ENCODE measurements at places on chromosomes 12 and 14.

DNA sequence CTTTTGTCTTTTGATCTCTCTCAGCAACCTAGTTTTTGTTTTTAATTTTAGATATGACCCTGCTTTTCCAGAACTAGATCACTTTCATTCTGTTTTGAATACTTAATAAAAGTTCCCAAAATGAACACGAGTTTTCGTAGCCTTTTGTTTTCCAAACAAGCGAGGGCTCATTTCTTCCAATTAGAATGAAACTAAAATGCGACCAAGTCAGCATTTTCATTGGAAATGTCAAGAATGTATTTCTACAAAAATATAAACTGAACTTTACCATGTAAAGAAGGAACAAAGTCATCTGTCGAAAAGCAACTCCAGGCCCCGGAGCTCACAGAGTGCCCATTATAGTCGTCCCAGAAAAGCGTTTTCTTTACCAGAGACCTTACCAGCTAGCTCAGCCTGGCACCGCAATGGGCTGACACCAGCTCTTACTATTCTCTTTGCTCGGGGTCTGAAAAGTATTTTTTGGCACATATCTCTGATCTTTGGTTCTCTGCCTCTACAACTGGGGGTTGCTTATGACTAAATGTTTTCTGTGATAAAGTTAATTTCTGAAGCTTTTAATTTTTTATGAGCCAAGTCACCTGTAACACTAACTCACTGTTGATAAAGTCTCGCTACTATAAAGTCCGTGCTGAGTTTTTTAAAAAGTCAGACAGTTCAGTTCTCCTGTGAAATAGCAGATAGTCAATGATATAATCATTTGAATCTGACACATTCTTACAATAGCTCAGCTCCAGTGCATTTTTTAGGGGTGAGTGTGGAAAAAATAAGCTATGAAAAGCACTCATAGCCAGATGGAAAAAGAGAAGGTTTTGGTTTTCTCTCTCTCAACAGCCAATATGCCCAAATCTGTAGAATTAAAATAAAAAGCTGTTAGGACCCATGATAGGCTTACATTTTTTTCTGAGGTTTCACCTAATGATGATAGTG is 43.4 kb downstream of the SAMD4A start:
- DNase-seq = no peak

DNA sequence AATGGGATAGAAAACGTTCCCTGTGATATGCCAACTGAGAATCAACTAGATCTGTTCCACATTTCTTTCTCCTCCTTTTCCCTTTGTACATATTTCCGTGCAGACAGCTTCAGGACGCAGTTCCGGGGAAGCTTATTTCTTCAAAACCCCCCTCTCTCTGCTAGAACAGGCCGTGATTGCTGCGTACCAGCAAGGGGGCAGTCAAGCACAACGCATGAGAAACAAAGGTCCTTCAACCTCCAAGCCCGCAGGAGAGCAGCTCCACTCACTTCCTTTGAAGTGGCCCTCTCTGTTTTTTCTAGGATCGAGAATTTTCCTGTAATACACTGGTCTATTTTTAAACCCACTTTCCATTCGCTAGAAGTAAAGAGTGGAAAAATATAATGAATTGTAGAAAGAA is 80.8 kb downstream of the ZNF664 start:
- DNase-seq = peak; percentile 67

GRCh38 chr14:103716091-103716801 is 636 bp downstream of the ZFYVE21 start:
- DNase-seq = no peak

- DNase-seq = no peak
Measured at GRCh38 chr14:60984196-60984595, 3.2 kb downstream of the SLC38A6 start.

- no peak for DNase-seq
Measured at GRCh38 chr12:94889445-94890210, 113.9 kb downstream of the NDUFA12 start.

DNA sequence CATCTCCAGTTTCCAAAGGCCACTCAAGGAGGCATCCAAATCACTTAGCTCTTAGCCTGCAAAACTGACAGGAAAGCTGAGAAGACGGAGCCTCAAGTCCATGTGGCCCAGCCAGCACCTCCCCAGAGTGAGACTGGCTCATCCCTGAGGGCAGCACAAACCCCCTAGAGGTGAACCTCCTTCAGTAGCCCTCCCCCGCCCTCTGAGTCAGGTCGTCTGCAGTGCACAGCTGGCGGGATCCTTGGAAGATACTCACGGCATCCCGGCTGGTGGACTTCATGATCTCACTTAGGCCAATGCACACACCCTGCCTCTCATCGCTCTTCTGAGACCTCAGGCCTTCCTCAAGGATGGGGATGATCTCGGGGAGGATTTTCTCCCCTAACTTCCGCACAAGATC is 24.1 kb upstream of the RAB35 start:
- DNase-seq = no peak

- DNase-seq = no peak
Measured at GRCh38 chr14:22653012-22653621, 9.0 kb upstream of the OR6J1 start.

DNA sequence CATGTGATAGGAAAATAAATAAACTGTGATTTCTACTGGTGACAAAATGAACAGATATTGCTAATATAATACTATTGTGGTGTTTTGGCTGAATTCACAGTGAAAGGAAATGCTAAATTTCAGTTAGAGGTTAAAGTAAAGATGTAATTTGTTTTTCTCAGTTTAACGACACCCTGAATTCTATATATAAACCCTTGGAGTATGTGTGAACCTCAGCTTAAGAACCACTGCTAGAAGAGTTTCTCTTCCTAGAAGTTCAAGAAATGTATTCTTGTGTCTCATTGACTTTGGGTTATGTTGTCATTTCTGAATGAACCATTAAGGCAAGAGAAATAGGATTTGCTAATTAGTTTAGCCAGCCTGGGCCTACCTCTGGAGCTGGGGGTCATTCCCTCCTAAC is 8.2 kb downstream of the FBXO34 start:
- no peak for DNase-seq

GRCh38 chr12:47802312-47802711 is 17.4 kb downstream of the HDAC7 start:
- DNase-seq = no peak

DNA sequence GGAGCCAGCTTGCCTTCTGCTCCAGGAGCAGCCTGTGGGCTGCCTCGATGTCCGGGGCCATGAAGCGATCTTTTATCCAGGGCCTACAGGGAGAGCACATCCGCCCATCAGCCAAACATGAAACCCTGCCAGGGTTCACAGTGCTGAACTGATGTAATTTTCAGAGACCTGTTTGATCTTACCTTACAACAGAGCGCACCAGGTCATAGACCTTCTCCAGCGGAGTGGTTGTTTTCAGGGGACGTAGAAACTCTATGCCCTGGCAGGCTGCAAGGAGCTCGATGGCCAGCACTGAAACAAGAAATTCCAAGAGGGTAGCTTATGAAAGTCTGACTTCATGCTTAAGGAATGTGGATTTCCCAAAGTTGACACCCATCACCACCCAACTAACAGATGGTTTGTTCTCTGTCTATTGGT is 19.7 kb downstream of the HAL start:
- no peak for DNase-seq

GRCh38 chr14:79534703-79535353 is 676.5 kb downstream of the DIO2 start:
- no peak for DNase-seq

DNA sequence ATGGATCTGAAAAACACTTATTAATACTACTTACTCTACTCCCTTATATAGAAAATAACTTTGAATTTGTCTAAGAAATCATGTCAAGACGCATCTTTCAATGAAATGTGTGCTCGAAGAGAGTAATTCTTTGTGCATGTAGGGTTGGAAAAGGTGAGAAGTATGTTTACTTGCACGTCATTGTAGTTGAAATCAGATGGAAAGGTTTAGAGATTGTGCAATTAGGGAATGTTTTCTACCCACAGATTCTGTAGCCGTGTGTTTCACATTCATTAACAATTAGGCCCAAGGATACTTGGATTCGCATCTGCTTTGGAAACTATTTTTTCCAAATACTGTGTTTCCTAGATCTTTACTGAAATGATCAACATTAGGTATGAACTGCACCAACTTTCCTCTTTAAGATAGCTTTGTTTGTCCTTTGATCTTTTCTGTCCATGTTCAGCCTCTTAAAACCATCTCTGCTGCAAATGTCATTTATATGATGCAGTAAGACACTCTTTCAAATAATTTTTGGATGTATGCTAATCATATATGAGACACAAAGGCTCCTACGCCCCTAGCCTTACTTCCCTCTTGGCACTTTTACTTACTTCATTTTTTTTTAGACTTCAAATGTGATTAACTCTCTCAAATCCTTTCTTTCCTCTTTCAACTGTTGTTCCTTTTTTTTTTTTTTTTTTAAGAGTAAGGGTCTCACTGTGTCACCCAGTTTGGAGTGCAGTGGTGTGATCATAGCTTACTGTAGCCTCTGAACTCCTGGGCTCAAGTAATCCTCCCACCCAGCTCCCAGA is 58.0 kb upstream of the PSMA6 start:
- DNase-seq = no peak

DNA sequence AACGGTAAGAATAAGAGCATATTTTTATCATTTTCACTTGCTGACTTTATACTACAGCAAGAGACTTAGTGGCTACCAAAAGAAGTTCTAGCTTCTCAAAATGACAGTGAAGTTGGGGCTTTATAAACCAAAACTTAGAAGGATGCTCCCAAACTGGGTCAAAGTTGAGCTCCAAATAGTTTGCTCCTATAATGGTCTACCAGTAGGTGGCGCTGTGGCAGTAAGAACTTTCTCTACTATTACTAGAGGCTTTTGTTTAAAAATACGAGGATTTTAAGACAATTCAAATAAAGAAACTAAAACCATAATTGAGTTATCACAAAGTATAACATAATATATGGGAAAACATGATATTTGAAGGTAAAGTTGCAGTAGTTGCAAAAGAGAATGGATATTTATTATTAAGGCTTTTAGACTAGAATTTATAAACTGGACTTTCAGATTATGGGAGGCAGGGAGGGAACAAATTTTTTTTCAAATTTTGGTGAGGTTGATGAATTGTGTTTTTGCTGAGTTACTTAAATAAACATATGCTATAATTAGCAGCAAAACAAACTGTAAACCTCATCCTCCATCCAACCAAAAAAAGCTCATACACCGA is 75.0 kb downstream of the TGFB3 start:
- peak; percentile 31 for DNase-seq

DNA sequence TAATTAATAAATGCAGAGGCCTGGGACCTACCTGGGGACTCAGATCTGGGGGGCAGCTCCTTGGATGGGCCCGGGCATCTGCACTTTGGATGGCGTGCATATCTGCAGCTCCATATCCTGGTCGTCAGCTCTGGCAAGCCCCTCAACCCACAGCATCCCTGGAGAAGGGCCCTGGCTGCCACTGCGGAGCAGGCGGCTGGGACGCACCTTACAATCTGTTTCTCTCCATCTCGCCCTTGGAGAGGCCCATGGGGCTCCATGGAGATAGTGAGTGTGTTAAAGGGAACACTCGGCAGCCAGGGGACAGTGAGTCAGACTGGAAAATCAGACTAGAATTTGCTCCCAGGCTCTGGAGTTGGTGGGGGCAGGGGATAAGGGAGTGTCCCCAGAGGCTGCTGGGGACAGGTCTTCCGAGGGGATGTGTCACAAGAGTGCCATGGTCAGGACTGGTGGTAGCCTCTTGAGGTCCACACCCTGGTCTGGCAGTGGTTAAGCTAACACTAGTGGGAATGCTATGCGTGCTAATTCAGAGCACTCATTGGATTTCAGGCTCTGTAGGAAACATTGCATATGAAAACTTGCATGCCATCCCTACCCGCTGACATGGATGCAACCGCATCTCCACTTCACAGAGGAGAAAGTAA is 21.5 kb downstream of the RFLNA start:
- no peak for DNase-seq

- no peak for DNase-seq
Measured at GRCh38 chr12:128583453-128583852, 240.3 kb downstream of the SLC15A4 start.

- DNase-seq = no peak
Measured at GRCh38 chr12:105936496-105936895, 202.3 kb downstream of the NUAK1 start.

GRCh38 chr14:68877993-68878575 is 85.2 kb upstream of the ZFP36L1 start:
- DNase-seq = no peak

DNA sequence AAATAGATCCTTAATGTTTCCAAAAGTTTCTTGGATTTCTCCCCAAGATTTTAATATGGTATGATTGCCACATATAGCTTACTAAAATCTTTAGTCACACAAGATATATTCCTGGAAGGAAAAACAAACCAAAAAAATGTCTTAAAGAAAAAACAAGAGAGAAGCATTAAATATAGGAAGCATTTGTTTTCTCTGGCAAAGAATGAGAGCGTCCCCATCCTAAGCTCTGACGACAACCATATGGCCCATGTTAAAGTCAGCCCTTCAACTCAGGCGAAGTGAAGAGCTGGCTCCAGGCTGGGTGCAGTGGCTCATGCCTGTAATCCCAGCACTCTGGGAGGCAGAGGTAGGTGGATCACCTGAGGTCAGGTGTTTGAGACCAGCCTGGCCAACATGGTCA is 35.6 kb downstream of the GCH1 start:
- no peak for DNase-seq

DNA sequence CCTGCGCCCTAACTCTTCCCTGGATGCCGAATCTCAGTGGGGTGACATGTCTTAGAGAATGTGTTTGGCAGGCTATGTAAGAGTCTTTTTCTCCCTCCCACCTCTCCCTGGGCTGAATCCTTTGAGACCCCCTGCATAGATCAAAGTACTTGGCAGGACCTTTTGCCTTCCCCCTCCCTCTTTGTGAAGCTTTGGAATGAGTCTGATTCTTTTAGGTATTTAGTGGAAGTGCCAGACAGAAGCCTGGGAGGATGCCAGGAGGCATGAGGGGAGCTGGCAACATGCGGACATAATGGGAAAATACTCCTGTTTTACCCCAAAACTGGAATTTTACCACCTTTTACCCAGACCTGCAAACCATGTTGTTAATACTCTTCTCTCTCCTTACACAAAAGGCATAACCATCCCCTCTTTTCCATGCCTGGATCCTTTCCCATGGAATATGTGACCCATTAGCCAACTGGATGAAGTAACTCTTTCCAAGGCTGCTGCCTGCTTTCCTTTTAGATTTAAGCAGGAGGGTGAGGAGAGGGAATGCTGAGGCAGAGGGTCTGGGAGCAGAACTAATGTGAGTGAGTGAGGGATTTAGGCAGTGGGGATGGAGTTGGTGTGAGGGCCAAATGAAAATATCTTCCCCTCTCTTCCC is 41.7 kb downstream of the TTLL5 start:
- no peak for DNase-seq

DNA sequence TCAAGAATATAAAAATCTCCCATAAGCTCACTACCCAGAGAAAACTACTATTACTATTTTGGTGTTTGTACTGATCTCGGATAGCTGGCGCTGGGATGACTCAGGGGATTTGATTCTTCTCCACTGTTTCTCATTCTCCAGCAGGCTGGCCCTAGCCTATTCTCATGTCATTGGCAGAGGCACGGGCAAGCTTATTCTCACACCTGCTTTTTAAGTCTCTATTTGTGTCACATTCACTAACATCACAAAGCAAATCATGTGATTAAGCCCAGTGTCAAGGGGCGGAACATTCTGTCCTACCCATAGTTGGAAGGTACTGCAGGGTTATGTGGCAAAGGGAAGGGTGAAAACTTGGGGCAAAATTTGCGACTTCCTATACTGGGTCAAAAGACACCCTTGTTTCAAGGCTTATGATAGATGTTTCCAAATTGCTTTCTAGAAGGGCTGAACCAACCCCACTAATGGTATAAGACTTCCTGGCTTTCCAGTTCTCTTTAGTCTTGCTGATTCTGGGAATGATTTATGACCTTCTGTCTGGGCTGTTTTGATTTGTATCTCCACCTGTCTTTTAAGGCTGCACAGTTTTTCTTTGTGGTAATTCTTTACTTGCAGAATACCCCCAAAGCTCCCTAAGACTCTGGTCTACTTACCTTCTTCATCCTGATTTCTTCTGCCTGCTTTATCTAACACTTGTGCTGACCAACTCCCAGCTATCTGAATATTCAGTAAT is 406.4 kb downstream of the NRXN3 start:
- no peak for DNase-seq

All from glomerular endothelial cell (primary cell).